Fibroblast of gingiva (primary cell): ENCODE measurements at places on chromosomes 1 and 21.
A peak's percentile ranks its signal among the peaks of the same experiment; 100 is the strongest.

- DNase-seq: peak; percentile 96
These were observed 23.8 kb downstream of the IER5 start for GRCh38 chr1:181112071-181112929.

- DNase-seq: no peak
These were observed 105.9 kb downstream of the KCNK1 start for GRCh38 chr1:233719655-233720341.

- DNase-seq: no peak
These were observed 113.6 kb downstream of the DMRTB1 start for GRCh38 chr1:53572815-53573173.

DNA sequence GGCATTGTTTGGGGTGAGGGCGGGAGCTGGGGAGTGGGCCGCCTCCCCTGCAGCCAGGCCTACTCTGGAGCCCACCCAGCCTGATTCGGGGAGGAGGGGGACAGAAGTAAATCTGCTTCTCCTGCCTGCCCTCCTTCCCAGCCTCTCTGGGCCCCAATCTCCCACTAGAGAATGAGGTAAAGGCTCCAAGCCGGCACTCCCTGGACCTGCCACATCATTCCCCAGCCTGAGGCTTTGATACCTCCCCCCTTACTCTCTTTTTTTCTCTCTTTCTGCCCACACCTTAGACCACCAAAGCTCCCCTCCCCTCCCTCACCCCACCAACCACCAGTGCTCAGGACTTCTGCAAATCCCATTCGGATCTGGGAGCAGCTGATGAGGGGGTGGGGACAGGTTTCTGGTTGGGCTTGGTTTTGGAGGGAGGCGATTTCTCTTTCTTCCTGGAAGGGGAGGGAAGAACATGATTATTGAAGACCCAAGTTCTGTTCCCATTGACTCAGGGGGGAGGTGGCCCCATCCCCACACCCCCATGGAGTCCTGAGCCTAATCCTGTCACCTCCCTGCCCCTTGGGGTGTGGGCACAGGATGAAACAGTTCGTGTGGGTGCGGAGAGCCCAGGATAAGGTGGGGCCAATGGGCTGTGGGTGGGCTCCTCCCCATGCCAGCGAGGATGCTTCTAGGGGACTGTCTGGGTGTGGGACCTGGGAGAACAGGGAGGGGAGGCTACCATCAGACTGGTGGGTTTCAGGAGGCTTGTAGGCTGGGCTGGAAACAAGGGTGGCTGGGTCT lies 1.3 kb downstream of the MAP7D1 start:
- DNase-seq: no peak

GRCh38 chr1:162035241-162035640 lies 11.6 kb upstream of the OLFML2B start:
- no peak for DNase-seq

GRCh38 chr1:59685666-59686065 lies 129.1 kb upstream of the HOOK1 start:
- DNase-seq: no peak

- DNase-seq: no peak
These were observed 32.8 kb downstream of the LIN9 start for GRCh38 chr1:226276077-226276682.

DNA sequence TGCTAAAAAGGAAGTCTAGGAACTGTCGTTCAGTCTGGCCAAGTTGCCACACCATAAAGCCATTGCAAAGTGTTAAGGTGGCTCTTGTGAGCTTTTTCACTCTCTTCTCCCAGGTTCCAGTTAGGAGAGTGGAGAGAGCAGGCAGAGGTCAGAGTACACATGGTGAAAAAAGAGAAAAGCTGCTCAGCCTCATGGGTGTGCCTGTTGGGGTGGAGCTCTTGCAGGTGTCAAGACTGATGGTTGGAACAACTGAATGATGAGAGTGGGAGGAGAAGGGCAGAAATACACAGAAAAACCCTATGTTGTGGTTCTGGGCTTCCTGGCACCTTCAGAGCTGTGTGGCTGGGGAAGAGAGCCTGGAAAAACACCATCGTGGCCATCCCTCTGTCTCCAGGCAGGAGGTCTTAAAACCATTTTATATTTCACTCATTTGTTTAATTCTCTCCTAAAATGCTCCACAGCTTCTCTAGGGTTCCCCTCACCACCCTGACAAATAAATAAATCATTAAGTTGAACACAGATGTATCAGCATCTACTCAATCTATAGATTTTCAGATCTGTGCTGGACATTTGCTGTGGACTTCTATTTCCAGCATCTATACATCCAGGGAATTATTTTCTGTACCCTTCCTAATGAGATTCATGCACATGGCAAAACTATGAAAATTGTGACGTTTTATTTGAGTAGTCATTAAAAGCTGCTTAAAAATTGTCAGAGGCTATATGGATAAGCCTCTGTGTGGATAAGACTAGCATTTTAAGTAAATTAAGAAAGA lies 17.5 kb downstream of the UBASH3A start:
- no peak for DNase-seq

- DNase-seq: no peak
These were observed 21.4 kb upstream of the PKN2 start for GRCh38 chr1:88662723-88663122.

- no peak for DNase-seq
These were observed 12.0 kb downstream of the RWDD2B start for GRCh38 chr21:29007135-29007534.

- peak; percentile 88 for DNase-seq
These were observed 168.4 kb downstream of the ZZZ3 start for GRCh38 chr1:77513839-77514763.

- no peak for DNase-seq
These were observed 76.3 kb upstream of the CSF3R start for GRCh38 chr1:36559061-36559460.

- DNase-seq: no peak
These were observed 174.1 kb downstream of the LBR start for GRCh38 chr1:225253784-225254183.

DNA sequence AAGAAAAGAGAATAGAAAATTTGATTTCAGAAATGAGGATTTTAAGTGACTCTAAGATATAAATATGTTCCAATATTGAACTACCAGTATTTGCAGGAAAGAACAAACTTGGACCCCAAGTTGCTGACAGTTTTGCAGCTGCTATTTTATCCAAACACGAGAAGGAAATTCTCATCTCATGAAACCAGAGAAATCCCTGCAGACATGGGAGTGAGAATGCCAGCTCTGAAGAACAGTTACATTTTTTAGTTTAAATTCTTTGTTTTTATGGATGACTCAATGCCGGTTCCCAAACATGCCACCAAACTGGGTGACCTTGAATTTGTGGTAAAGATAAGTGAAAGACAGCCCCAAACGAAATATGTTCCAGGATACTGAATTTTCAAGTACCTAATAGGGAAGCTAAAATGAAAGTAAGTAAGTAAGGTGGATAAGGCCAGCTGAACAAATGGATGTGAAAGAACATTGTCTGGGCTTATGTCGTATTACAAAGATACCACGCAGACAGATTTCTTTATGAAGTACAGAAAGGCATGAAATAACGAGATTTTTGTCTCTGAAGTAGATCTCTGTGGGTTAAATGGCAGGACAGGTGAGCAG lies 19.9 kb downstream of the TLR5 start:
- no peak for DNase-seq

- DNase-seq: no peak
These were observed 80.5 kb upstream of the KIF26B start for GRCh38 chr1:245074232-245074747.

DNA sequence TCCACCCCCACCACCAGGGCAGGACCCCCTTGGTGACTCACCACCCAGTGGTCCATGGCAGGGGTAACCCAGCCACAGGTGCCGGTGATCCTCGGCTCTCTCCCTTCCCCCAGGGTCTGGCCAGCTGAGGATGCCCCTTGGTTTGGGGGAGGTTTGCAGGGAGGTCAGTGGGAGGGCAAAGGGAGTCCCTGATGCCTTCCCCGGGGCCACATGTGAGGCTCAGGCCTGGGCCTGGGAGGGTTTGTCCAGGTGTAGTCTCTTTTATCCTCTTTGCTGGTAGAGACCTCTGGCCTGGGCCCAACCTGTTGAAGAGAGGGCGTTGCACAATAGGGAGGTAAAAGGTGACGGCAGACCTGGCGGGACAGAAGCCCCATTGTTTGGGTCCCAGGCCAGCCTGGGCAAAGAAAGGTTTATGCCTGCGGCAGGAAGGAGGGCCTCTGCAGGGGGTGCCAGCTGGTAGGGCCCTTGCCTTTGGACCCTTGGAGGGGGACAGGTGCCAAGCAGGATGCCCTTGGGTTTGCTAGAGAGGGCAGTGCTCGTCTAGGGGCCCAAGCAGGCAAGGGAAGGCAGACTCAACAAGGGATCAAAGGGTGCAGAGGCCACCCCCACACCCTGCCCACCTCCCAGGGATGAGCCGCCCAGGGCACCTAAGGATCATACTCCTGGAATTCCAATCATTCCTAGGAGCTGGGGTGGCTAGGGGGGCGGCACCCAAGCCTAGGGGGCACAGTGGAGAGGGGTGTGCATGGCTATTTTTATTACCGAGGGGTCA lies 760 bp upstream of the TINAGL1 start:
- no peak for DNase-seq

- DNase-seq: peak; percentile 70
These were observed 4.3 kb upstream of the NADK start for GRCh38 chr1:1782399-1783221.

DNA sequence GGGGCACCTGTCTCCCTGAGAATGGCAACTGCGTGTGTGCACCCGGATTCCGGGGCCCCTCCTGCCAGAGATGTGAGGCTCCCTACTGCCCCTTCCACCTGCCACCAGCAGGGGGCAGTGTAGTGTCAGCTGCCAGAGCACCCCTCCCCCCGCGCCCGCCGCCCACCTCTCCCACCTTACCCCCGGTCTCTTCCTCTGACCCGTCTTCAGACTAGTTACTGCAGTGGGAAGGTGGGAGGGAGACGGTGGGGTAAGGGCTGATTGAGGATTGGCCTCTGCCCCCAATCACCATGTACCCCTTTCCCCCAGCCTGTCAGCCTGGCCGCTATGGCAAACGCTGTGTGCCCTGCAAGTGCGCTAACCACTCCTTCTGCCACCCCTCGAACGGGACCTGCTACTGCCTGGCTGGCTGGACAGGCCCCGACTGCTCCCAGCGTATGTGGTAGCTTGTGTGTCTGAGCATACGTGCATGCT lies 10.1 kb upstream of the LRRC71 start:
- DNase-seq: no peak

- peak; percentile 65 for DNase-seq
These were observed 60.1 kb downstream of the EPB41 start for GRCh38 chr1:28974432-28974831.

DNA sequence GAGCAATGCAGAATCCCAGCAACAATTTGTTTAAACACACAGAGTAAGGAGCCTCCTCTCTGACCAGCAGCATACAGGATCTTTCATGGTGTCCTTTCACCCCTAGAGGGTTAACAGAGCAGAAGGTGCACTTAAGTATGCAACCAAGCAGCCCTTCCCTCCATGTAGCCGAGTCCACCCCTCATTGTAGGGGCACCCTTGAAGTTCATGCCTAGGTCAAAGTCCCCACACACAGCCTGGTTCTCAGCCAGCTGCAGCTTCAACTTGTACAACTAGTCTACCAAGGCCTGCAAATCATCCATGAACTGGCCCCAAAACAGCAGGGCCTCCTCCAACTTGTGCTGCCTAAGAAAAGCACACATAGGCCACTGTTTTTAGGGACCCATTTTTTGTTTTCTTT lies 7.0 kb upstream of the BMP8B start:
- DNase-seq: no peak

DNA sequence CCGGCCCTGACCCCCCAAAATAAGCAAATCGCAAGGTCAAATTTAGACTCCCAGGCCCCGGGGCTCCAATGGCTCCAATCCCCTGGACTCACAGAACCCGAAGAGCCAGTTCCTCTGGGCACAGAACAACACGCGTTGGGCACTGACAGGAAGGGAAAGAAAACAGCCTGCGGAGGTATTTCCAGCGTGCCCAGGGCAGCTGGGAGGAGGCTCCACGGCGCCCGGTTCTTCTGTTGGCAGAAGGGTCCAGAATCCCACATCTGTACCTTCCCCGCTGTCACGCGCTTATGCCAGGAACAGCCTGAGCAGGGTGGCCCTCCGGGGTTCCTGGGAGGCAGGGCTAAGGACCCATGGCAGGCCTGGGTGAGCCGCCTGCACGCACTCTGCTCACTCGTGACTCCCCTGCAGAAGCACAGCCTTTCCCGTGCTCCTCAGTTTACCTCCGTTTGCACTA lies 85.5 kb downstream of the RIPK4 start:
- DNase-seq: no peak

- no peak for DNase-seq
These were observed 70.8 kb downstream of the KIF26B start for GRCh38 chr1:245225322-245226202.

DNA sequence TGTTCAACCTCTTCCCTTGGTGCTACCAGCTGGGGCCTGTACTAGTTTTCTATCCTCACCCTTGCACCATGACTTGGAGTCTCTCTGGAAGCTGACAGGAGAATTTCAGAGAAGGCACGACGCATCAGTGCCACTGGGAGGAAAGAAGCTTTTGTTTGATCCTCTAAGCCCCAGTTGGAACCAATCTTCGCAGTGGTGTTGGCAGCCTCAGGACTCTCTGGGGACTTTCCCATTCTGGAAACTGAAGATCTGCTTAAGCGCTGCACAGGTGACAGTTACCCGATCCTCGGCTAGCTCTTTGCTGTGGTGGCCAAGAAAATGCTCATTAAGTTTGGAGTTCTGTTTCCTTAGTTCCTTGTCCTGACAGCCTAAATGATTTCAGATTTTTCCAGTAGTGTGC lies 222.3 kb downstream of the RHOU start:
- DNase-seq: no peak

GRCh38 chr1:50419907-50420677 lies 3.2 kb downstream of the DMRTA2 start:
- no peak for DNase-seq

- DNase-seq: peak; percentile 11
These were observed 13.5 kb upstream of the CACNA1E start for GRCh38 chr1:181469829-181470228.

DNA sequence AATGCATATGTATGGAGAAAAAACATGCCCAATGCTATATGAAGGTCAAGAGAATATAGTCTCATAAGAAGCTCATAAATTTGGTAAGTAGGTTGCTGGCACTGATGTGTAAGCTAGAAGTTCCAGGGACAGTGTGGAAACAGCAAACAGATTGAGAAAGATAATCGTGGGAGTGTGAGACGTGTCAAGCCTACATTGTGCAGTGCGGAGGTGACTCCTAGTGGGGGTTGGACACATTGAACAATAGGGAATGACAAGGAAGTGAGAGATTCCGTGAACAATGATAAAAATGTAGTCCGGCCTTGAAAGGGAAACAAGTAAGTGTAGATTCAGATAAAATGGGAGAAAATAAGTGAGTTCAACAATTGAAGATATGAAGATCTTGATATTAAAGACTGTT lies 788.4 kb upstream of the PRMT6 start:
- peak; percentile 16 for DNase-seq
